ENCODE measurements at places on chromosomes 13 and 19.

GRCh38 chr13:111913761-111914140 lies 153.2 kb upstream of the SOX1 start:
- DNase-seq = peak; percentile 43

GRCh38 chr13:50521831-50522149 lies 321.7 kb downstream of the DLEU7 start:
- DNase-seq = no peak

GRCh38 chr13:40069173-40070044 lies 413.9 kb downstream of the COG6 start:
- peak; percentile 73 for DNase-seq

- DNase-seq = no peak
Observed at GRCh38 chr13:65605396-65605795, 1624.7 kb downstream of the PCDH9 start.

GRCh38 chr19:16036941-16037340 lies 39.4 kb upstream of the TPM4 start:
- DNase-seq = no peak

DNA sequence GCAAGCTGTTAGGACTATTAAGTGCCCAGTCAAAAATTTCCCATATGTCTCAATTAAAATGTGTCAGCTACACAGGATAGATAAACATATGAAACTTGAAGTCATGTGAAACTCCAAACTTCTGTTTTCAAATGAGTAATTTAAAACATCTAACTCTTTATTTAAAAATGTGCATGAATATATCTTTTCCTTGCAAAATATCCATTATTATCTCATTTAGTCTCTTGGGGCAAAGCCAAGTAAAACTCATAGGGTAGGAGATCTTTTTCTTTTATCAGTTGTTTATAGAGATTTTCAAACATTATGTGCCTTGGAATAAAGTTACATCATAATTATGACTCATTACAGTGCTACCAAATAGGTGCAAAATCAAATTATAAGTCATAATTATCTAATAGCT lies 2020.1 kb upstream of the PRR20A start:
- no peak for DNase-seq

- DNase-seq = no peak
Observed at GRCh38 chr13:45512098-45512496, 47.4 kb downstream of the COG3 start.

DNA sequence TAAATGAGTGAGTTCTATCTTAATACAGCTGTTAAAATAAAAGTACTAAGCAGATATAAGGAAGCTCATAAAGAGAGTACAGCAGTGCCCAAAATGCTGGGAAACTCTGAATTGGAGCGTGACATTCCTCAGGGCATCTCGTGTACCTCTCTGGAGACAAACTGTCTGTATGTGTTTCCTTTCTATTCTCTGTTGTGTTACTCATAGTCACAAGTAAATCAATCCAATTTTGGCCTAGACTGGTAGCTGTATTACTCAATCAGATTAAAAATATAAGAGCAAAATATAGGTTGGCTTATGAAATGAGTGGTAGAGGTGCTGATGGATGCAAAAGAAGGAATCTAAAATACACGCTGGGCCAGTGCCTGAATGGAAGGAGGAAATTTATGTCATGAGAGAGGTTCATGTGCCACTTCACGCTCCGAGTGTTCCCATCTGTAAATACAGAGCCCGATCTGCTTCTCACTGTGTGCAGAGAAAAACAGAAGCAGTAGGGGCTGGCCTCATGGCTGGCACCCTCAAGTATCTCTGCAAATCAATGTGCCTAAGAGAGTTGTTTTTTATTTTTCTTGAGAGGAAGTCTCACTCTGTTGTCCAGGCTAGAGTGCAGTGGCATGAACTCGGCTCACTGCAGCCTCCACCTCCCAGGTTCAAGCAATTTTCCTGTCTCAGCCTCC lies 58.7 kb upstream of the RGCC start:
- DNase-seq = no peak

DNA sequence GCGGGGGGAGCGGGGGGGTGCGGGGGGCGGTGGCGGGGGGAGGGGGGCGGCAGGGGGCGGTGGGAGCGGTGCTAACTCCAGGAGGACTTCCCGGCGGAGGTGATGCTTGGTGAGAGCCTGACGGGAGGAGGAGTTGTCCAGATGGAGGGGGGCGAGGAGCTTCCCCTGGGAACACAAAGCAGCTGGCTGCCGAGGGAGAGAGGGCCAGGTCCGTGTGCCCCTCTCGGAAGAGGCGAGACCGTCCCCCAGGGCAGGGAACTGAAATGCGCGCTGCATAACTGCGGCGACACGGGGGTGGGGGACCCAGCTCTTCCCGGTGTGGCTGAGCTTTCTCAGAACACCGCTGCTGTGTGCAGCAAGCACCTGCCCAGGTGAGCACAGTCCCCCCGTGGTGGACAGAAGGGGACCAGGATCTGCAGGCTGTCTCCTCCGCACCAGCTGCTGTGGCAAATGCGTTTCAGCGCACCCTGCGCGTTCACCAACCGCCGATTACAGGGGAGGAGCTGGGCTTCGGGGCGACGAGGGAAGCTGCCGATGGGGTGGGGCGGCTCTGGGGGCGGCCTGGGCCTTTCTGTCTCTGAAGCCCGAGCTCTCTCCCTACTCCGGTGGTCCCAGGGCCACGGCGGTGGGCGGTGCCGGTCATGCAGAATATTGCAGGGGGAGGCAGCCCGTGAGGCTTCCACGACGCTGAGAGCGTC lies 54.7 kb upstream of the F7 start:
- no peak for DNase-seq

DNA sequence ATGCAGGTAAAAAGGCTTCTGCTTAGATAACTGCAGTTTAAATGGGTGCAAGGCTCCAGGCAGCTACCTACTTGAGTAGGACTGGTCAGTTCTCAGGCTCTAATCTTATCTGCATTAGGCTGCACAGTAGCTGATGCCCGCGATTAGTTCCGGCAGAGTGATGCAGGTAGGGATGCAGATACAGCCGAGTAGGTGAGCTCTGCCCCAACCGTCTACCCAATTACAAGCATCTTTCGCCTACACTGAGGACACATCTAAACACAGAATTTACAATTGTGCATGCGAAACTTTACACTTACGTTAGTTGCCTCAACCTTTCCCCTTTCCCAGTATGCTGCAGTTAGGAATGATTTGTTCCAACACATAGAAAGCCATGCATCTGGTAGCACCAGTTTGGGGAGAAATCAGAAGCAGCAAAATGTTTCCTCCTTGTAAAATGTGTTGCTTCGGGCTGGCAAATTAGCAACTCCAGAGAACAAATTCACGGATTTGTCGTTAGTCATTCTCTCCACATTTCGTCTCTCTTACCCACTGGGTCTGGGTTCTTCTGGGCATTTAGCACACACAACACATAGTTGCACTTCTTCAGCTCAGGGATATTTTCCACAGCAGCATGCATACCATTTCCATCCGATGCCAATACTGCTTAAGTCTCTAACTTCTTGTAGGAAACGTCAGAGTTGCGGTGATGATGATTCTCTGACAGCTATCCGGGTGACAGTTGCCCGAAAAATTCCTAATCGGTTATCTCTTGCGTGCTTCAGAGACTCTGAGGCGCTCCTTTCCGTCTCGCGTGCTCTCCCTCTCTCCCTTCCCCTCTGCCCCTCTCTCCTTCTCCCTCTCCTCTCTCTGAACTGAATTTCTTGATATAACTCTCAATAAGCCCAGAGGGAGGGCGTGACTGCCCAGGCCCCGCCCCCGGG lies at the start of gene PCDH9:
TSS of gene PCDH9 (minus strand) at position 856 of the 923 bp plus-strand sequence. CDS start 1,896 bp downstream, outside the sequence.
- peak; percentile 50 for DNase-seq

- DNase-seq = no peak
Observed at GRCh38 chr13:21481359-21481758, 22.3 kb upstream of the ZDHHC20 start.

GRCh38 chr19:2154587-2155075 lies 3.3 kb upstream of the AP3D1 start:
- no peak for DNase-seq

- no peak for DNase-seq
Observed at GRCh38 chr13:108270442-108270841, 924 bp downstream of the TNFSF13B start.

DNA sequence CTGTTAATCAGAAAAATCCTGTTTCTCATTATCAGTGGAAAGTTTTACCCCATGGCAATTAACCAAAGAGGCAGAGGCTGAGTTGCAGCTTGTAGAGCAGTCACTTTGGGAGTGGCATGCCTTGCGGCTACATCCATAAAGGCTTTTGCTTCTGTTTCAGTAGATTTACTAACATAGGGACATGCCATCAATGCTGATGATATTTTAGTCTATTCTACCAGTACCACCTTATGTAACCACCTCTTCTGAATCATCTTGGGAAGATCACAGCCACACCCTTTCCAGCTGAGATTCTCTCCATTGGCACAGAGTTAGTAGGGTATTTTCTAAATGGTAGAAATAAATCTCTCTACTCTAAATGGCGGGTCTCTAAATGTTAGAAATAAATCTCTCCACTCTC lies 37.5 kb downstream of the POSTN start:
- no peak for DNase-seq

Data from ecto neural progenitor cell (in vitro differentiated cells).